Hematopoietic multipotent progenitor cell treated with erythropoietin and hydrocortisone succinate and interleukin-3 and kit ligand, for 6 days (in vitro differentiated cells): ENCODE measurements at places on chromosomes 1 and 21.

DNA sequence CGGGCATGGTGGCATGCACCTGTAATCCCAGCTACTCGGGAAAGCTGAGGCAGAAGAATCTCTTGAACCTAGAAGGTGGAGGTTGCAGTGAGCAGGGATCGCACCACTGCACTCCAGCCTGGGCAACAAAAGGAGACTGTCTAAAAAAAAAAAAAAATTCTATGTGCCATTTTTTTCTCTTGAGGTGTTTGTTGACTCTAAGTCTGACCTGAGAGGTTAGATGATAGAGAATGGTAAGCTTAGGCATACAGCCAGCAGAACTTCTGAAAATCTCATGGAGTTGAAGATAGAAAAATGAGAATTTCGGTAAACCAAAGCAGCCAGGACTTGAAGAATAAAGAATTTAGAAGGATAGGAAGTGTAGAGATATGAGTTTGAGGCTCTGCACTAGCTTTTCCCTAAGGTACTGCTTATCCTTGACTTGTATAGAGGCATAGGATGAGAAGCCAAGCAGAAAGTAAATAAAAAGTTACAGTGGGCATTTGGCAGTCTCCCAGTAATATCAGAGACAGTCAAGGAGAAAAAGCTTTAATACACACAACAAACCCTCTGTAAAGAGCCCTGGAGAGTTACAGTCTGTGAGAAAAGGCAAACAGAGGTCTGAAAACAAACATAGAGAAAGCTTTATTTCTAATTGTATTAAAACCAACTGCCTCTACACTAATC is 24.3 kb downstream of the F13B start:
- no peak for DNase-seq

- no peak for DNase-seq
These were observed 101.7 kb upstream of the FGGY start for GRCh38 chr1:59195151-59195550.

- DNase-seq, result no peak
These were observed 9.7 kb downstream of the SOAT1 start for GRCh38 chr1:179303200-179303785.

DNA sequence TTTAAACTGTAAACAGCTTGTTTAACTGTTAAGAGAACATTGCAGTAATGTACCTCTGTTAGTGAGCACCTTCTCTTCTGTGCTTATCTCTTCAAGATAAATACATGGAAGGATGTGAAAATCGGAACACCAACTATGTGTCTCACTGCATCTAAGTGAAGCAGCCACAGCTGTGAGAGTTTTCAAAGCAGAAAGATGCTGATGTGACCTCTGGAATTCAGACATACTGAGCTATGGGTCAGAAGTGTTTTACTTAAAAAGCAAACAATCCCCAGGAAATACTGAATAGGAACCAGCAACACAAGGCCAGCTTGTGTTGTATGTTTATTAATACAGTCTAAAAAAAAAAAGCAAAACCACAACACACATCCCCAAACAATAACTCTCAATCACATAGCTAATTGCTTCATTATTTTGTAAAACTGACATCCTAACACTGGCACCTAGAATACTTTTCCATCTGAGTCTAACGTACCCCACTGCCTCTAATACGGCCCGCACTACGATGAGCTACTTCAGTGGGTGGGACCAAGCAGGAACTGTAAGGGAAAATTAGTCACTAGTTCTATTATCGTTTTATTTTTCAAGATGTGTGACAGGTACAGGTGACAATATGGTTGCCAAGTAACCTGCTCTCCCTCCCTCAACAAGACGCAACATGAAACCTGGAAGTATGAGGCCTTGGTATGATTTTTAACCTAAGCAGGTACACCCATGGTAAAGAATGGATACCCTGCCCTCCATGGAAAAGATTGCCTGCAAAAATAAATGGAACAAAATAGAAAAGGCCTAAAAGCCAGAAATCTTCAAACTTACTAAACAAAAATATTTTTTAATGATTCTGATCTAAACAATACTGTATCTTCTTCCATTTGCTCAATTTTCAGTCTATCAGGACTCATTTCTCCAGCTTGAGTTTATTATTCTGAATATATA is 13.9 kb downstream of the ERRFI1 start:
- no peak for DNase-seq

DNA sequence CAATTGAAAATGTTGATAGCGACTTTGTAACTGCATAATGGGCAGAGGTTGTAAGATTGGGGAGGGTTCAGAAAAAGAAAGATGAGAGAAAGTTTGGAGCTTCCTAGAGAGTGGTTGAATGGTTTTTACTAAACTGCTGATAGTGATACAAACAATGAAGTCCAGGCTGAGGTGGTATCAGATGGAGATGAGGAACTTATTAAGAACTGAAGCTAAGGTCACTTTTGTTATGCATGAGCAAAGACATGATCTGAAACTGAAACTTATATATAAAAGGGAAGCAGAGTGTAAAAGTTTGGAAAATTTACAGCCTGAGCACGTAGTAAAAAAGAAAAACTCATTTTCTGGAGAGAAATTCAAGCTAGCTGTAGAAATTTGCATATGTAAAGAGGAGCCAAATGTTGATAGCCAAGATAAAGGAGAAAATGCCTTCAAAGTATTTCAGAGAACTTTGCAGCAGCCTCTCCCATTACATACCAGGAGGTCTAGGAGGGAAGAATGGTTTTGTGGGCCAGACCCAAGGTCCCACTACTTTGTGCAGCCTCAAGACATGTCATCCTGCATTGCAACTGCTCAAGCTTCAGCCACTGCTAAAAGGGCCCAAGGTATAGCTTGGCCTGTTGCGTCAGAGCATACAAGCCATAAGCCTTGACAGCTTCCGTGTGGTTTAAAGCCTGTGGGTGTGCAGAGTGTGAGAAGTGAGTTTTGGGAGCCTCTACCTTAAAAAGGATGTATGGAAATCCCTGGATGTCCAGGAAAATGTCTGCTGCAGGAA is 843.9 kb downstream of the AMY1C start:
- DNase-seq, result no peak

GRCh38 chr1:52141513-52142219 is at the start of gene ZFYVE9:
Gene ZFYVE9 (plus strand): TSS chr1:52142089. CDS start chr1:52233207, 91,118 bp downstream.
- DNase-seq, result peak; percentile 84

GRCh38 chr1:5125208-5125607 is 470.8 kb downstream of the AJAP1 start:
- DNase-seq, result no peak

GRCh38 chr1:157975228-157975950 is 18.1 kb upstream of the KIRREL1 start:
- DNase-seq, result no peak

GRCh38 chr1:238099871-238100270 is 209.1 kb upstream of the ZP4 start:
- no peak for DNase-seq

- DNase-seq, result no peak
These were observed 63.7 kb downstream of the SLC45A1 start for GRCh38 chr1:8381618-8382017.

- DNase-seq, result no peak
These were observed 193.9 kb downstream of the DHRS3 start for GRCh38 chr1:12424087-12424529.

- DNase-seq, result no peak
These were observed 12.6 kb upstream of the ACTL8 start for GRCh38 chr1:17742583-17742982.

GRCh38 chr1:56638248-56638647 is 6.9 kb upstream of the PRKAA2 start:
- no peak for DNase-seq

- DNase-seq, result no peak
These were observed 268.5 kb downstream of the GRIK3 start for GRCh38 chr1:36765785-36766300.

DNA sequence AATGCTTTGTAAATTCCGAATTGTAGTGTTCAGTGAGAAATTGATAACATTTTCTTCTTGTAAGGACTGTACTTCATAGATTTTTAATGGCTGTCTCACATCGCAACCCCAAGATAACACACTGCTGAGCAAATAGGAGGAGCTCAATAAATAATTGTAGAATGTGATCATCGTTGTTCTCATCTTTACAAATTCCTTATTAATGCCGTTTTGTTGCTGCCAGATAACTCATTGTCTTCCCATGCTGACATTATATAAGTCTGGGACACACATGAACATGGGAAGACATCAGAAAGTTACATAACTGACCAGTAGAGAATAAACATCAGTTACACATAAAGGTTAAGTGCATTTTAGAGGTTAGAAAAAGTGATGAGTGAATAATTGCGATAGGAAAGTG is 46.4 kb upstream of the TSPAN2 start:
- no peak for DNase-seq

DNA sequence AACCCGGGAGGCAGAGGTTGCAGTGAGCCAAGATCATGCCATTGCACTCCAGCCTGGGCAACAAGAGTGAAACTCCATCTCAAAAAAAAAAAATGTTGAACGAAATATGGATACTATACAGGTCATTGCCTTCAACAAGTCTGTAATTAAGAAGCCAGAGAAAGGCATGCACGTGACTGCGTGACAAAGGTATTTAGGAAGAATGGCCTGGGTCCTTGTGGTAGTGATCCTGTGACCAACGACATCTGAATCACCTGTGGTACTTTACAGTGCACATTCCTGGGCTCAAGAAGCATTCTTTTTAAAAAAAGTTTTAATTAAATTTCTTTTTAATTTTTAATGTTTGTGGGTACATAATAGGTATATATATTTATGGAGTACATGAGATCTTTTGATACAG is 115.0 kb downstream of the GREM2 start:
- DNase-seq, result no peak

DNA sequence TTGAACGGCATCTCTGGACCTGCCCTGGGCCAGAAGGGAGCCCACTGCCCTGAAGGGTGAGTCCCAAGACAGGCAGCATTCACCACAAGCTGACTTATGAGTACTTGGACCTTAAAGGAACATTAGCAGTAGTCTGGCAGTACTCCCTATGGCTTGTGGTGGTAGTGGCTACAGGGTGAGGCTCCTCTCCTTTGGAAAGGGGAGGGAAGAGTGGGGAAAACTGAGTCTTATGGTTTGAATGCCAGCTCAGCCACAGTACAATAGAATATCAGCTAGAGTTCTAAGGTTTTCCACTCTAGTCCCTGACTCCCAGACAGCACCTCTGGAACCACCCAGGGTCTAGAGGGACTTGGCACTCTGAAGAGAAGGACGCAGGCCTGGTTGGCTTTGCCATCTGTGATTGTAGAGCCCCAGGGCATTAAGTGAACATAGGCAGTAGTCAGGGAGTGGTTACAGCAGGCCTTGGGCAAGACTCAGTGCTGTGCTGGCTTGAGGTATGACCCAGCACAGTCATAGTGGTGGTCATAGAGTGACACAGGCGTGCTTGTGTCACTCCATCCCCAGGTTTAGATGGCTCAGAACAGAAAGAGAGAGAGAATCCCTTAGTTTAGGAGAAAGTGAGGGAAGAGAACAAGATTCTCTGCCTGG is 31.0 kb downstream of the CD53 start:
- no peak for DNase-seq

GRCh38 chr1:220879076-220879508 is at the start of gene HLX:
Gene HLX (plus strand): TSS chr1:220879443. CDS start chr1:220879858, 415 bp downstream.
- DNase-seq, result peak; percentile 88

- DNase-seq, result no peak
These were observed 30.4 kb downstream of the IFNGR2 start for GRCh38 chr21:33433425-33434114.

DNA sequence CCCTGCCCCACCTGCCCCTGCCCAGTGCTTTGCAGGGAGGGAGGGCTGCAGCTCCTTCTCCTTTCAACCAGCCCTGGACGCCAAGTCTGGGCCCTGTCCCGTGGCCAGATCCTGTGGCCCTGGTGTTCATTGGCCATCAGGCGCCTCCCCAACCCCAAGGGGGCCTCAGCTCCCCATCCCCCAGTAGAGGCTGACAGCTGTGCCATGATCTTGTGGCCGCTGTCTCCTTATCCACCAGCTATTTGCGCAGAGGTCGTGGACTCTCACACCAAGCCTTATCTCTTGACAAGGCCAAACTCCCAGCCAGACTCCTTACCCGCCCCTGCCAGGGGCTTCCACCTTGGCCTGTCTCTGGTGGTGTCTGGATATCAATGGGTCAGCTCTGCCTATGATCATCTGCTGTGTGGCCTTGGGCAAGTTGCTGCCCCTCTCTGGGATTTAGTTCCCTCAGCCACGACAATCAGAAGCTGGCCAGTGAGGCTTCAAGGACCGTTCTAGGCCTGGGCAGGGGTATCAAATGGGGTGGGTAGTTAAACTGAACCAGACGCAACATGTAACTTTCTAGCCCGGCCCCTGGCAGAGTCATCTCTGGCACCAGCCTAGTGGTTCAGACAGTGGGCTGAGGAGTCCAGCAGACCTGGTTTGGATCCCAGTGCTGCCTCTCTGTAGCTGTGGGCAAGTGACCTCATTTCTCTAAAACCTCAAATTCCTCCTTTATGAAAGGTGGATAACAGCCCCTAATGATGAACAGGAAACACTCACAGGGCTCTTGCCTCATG is 3.3 kb upstream of the COL8A2 start:
- peak; percentile 38 for DNase-seq

GRCh38 chr1:34787461-34788420 is 5.1 kb upstream of the GJA4 start:
- DNase-seq, result peak; percentile 63

DNA sequence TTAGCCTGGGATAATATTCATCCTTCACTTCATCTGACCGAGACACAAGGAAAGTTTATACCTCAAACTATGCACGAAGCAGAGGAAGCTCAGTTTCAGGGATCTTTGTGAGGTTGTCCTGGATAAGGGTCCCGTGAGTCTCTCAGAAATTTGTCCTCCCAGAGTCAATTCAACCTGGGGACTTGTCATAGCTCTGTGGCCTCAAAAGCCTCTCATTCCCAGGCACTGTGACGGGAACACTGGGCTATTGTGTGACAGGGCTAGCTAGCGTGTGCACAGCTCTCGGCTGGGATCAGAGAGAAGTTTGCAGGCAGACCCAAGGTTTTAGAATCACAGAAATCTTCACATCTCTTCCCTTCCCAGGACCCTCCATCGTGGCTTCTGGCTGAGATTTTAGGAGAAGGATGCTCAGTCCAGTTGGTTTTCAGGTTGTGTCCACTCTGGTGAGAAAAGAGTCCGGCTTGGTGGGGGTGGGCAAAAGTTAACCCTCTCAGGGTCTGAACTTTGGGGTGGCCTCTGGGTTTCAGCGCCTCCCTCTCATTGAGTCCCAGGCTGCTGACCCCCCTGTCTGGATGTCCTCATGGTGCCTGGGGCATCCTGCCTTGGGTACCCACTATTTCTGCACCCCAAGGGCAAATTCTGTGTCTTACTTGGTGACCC is 20.4 kb upstream of the LBR start:
- DNase-seq, result no peak

- no peak for DNase-seq
These were observed 102.0 kb upstream of the CHODL start for GRCh38 chr21:18142655-18143054.

GRCh38 chr21:31895077-31895835 is 22.4 kb downstream of the HUNK start:
- no peak for DNase-seq
